NCI-H460 (cell line): ENCODE measurements at places on chromosomes 7 and 10.
A peak's percentile ranks its signal among the peaks of the same experiment; 100 is the strongest.

GRCh38 chr10:100338434-100339036 lies 8.5 kb upstream of the SCD start:
- peak; percentile 70 for DNase-seq

GRCh38 chr7:86904949-86905834 lies 154.3 kb downstream of the ELAPOR2 start:
- DNase-seq: peak; percentile 38

DNA sequence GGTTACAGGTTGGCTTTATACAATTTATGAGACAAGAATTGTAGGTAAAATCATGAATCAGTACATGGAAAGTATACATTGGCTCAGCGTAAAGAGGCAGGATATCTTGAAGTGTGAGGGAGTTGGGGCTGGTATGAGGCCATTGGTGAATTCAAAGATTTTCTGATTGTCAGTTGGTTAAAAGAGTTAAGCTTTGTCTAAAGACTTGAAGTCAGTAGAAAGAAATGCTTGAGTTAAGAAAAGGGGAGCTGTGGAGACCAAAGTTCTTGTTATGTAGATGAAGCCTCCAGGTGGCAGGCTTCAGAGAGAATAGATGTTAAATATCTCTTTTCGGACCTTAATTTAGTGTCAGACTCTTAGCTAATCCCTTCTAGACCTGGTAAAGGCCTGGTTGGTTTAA lies 341.0 kb downstream of the GALNT17 start:
- no peak for DNase-seq

DNA sequence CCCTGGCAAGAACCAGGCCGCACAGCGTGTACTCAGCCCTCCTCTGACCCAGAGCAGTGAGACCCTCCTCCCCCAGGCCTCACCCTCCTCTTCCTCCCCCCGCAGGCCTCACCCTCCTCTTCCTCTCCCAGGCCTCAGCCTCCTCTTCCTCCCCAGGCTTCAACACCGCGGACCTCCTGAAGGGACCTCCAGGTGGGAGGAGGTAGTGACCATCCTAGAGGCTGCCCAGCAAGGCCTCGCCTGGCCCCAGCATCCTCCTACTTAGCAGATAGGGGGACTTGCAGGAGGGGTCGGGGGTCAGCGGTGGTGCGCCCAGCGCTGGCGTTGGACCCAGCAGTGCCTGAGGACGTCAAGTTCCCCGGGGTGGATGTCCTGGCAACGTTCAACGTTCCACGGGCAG lies 270.8 kb downstream of the ELFN1 start:
- no peak for DNase-seq

DNA sequence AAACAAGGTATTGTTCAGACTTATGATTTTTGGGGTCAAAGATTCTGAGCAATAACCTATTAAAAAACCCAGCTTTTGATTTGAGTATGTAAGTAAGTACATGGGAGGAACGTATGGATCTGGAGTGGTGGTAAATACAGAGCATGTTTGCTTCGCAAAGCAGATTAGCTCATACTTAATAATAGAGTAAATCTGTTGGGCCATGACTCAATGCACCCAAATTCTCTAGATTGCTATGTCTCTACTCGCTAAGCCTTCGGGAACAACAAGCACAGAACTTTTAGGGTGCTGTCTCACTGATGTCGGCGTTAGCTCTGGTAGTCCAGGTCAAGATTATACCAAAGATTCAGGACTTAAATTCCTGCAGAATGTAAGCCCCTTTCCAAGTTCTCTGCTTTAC lies 807 bp upstream of the MINPP1 start:
- DNase-seq: no peak

- no peak for DNase-seq
These were observed 524.0 kb upstream of the PFKP start for GRCh38 chr10:2543142-2543886.

- no peak for DNase-seq
These were observed 73.6 kb downstream of the COL26A1 start for GRCh38 chr7:101436221-101436735.

DNA sequence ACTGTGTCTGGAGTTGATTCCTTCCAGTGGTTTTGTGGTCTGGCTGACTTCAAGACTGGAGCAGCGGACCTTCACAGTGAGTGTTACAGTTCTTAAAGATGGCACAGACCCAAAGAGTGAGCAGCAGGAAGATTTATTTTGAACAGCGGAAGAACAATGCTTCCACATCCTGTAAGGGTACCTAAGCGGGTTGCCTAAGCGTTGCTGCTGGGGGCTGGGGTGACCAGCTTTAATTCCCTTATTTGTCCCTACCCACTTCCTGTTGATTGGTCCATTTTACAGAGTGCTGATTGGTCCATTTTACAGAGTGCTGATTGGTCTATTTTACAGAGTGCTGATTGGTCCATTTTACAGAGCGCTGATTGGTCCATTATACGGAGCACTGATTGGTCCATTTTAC lies 13.2 kb downstream of the AKR1B15 start:
- DNase-seq: no peak

DNA sequence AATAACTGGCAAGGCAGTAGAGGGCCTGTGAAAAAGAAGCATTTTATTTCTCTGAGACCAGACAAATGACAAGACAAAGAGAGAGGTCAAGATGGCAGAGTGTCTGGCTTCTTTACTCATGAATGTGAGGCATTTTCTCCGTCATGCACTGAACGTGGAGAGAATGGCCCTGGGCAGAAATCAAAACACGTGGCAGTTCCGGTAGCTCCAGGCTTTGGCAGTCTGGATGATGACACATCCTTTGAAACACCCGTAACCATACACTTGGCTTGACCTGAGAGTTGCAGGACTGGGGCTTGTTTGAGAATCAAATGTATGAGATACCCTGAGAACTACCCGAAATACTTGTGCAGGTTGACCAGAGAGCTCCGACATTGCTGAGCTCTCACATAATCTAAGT lies 537.6 kb downstream of the ACTR3B start:
- no peak for DNase-seq

DNA sequence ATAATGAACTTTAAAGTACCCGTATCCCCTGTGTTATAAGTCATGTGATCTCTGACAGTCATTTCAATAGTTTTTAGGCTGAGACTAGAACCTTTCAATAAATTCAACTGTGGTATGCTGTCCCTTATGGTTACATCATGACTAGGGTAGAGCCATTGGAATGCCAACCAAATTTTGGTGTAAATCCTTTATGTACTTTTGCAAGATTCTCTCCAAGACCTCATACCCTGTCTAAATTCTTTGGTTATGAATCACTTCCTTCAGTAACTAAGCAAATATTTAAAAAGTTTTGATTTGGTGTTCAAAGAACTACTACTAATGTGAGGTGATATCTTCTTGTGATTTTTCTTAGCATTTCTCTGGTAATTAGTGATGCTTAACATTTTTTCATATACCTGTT lies 20.8 kb upstream of the OR6B1 start:
- DNase-seq: peak; percentile 52

DNA sequence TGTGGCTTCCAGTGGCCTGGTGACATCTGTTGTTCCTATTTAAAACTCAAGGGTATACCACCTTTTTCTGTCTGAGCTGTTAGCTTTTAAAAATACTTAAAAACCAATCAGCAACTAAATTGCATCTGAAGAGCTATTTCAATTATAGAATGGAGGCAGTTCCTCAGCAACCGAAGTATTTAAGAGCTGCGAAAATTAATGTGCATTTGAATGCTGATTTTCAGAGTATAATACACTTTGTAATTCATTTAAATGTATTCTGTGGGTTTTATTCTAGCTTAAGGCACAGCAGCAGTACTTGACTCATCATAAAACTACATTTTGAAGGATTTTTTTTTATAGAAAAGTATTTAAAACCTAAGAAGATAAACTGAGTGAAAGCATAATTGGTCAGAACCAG lies 404.9 kb upstream of the PRKCQ start:
- no peak for DNase-seq

GRCh38 chr10:119759832-119760231 lies 34.0 kb downstream of the INPP5F start:
- no peak for DNase-seq

GRCh38 chr7:74253835-74254128 lies 417 bp downstream of the RFC2 start:
- DNase-seq: no peak

DNA sequence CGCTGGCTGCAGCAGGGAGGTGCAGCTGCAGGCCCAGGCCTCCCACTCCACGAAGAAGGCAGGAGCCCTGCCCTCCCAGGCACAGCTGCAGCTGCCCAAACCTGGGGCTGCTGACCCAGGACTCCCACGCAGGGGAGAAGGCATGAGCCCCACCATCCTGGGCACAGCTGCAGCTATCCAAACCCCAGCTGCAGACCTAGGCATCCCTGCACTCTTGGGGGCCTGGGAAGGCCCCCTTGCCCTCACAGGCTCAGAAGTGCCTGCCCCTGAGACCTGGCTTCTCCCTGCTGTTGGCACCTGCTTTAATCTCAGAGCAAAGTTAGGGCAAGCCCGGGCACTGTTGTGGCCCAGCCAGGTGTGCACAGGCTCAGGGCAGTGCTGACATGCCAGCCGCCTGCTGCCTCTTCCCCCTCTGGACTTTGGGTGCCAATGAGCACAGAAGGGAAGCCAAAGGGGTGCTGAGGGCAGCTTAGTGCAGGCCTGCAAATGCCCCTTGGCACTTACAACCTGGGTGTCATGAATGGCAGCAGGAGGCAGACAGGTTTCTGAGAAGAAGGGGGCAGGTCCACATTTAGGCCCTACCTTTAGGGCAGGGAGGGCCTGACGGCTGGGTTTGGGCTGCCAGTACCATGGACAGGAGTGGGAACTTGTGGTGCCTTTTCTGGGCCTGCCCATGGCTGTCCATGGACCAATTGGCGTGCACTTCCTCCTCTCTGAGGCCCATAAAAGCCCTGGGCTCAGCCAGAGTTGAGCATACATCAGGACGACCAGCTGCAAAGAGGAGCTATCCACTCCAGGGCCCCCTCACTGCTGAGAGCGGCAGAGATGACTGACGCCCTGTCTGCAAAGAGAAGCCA lies 31.1 kb downstream of the CRTAC1 start:
- no peak for DNase-seq

- no peak for DNase-seq
These were observed 21.6 kb upstream of the ZFAND2A start for GRCh38 chr7:1181640-1182039.

- peak; percentile 69 for DNase-seq
These were observed 2.5 kb upstream of the ACBD5 start for GRCh38 chr10:27242951-27243551.

GRCh38 chr7:70317356-70317755 lies 719.1 kb downstream of the AUTS2 start:
- DNase-seq: no peak

- DNase-seq: no peak
These were observed 65.8 kb downstream of the ATXN7L1 start for GRCh38 chr7:105810556-105810955.

- no peak for DNase-seq
These were observed 92.4 kb upstream of the KLF6 start for GRCh38 chr10:3877211-3878000.

DNA sequence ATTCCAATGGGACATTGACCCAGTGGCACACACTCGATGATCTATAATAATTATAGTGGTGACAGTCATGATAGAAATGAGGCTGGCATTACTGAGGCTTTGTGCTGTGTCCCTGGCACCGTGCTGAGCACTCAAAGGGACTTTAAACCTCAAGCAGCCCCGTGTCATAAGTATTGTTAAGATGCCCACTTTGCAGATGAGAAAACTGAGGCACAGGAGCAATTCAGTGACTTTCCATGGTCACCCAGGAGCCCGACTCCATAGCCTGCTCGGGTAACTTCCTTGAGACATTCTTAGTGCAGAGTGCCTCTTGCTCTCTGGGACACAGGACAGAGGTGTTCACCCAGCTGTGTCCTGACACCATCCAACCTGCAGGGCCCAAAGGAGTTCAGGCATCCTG lies 152.6 kb downstream of the C10orf105 start:
- DNase-seq: no peak

DNA sequence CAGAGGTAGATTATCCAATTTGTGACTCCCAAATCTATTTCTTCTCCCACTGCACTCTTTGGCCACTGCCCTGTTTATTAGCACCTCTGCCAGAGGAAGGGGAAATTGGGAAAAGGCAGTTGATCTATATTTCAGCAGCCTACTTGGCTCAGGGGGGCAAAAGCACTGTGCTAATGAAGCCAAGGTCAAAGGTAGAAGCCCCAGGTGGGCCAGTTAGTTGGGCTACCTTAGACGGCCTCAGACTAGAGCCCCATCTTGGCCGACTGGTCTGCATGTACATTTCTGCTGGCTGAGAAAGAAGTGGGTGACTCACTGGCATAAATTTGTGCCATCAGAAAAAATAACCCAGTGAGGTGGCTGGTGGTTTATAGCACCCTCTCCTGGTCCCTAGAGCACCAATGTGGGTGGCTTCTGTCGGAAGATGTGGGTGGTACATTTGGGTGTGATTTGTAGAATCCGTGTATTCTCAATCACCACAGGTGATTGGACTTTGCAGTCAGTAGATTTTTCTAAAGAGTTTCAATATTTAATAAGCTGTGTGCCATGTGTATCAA lies 293.3 kb upstream of the MKI67 start:
- no peak for DNase-seq

GRCh38 chr7:13231216-13231615 lies 543.8 kb downstream of the ARL4A start:
- DNase-seq: no peak

- DNase-seq: no peak
These were observed 137.1 kb downstream of the OAT start for GRCh38 chr10:124281666-124282065.

DNA sequence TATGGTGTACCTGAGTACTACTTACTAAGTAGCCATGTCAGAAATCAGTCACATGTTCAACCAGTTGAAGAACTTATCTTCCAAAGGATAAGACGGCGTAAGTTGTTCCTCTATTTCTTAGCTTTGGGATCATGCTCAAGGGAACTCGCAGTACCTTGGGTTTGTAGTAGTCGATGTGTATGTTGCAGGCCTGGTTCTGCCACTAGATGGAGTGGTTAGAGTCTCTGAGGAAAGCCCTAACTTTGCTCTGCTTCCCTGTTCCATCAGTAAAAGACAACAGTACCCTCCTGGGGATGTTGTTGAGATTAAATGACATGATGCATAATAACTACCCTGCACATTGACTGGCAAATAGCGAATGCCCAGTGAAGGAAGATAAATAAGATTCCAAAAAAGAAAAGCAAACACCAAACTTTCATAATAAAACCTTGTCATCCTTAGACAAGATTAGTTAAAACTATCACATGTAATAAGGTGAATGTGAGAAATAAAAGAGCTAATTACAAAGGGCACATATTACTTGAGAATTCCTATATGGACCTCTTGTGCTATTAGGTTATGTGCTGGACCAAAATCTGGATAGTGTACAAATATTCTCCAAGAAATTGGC lies 165.9 kb downstream of the ABCA13 start:
- DNase-seq: peak; percentile 18

- DNase-seq: no peak
These were observed 122.5 kb downstream of the FAM53B start for GRCh38 chr10:124621637-124622036.

- DNase-seq: no peak
These were observed 58.1 kb downstream of the CCDC186 start for GRCh38 chr10:114115661-114116445.

- DNase-seq: no peak
These were observed 117.0 kb upstream of the CCDC6 start for GRCh38 chr10:60023155-60023877.
